A549 treated with DMSO at 1 μM for 4 hours (cell line): ENCODE measurements at places on chromosomes 5 and 9. TPM values are rescaled to one million over a fixed set of nuclear protein-coding genes. Genes with fewer than 3 reads are reported as not detected.

The SMIM33 gene
- total RNA-seq, result not detected in 5 replicates

The PCDHGA11 gene
- total RNA-seq, result not detected in 5 replicates

The GARIN3 gene
- total RNA-seq, result not detected in 5 replicates

The FBXW11 gene
- total RNA-seq, result 35.7 to 46.8 TPM (median 41.4 TPM) in 5 replicates

The PCDHGA2 gene
- total RNA-seq, result 0.66 to 0.87 TPM (median 0.76 TPM) in 5 replicates

The PCDHB11 gene
- total RNA-seq, result 0.07 to 0.12 TPM (median 0.11 TPM) in 3 of 5 replicates, not detected in the others

The ARID3C gene
- total RNA-seq, result 0.10 to 0.28 TPM (median 0.22 TPM) in 5 replicates

The DDX46 gene
- 57.2 to 74.3 TPM (median 71.3 TPM) in 5 replicates for total RNA-seq

The FOXD4L3 gene
- 0.08 to 0.18 TPM (median 0.08 TPM) in 3 of 5 replicates, not detected in the others for total RNA-seq

The BICD2 gene
- 28.4 to 35.4 TPM (median 33.7 TPM) in 5 replicates for total RNA-seq

The PTGS1 gene
- total RNA-seq, result 1.3 to 1.7 TPM (median 1.5 TPM) in 5 replicates

The CACNA1B gene
- 0.02 to 0.07 TPM (median 0.04 TPM) in 5 replicates for total RNA-seq

The WNK2 gene
- total RNA-seq, result 3.8 to 8.6 TPM (median 6.4 TPM) in 5 replicates

The HSD17B4 gene
- 49.4 to 63.3 TPM (median 61.6 TPM) in 5 replicates for total RNA-seq

The EIF4E1B gene
- total RNA-seq, result not detected in 5 replicates

The SAXO1 gene
- not detected in 5 replicates for total RNA-seq

The ELAVL2 gene
- total RNA-seq, result 0.05 TPM in 1 of 5 replicates, not detected in the others

The PCDHA4 gene
- 1.5 to 2.0 TPM (median 1.8 TPM) in 5 replicates for total RNA-seq

The GFI1B gene
- total RNA-seq, result 0.06 to 0.15 TPM (median 0.06 TPM) in 3 of 5 replicates, not detected in the others

The PCDHGA5 gene
- total RNA-seq, result 0.07 to 0.22 TPM (median 0.18 TPM) in 5 replicates

The CCDC192 gene
- not detected in 5 replicates for total RNA-seq

The PCSK5 gene
- 0.89 to 1.5 TPM (median 1.0 TPM) in 5 replicates for total RNA-seq

The CCNI2 gene
- total RNA-seq, result 0.06 to 0.56 TPM (median 0.15 TPM) in 4 of 5 replicates, not detected in the other

The SLCO6A1 gene
- not detected in 5 replicates for total RNA-seq

The TLR4 gene
- 0.08 to 0.13 TPM (median 0.09 TPM) in 5 replicates for total RNA-seq

The RETREG1 gene
- total RNA-seq, result 1.7 to 3.0 TPM (median 1.8 TPM) in 5 replicates

The CDK9 gene
- 44.7 to 54.0 TPM (median 46.4 TPM) in 5 replicates for total RNA-seq

The IL13 gene
- 0.06 to 0.11 TPM in 2 of 5 replicates, not detected in the others for total RNA-seq

The ARL14EPL gene
- total RNA-seq, result 0.09 to 0.54 TPM (median 0.29 TPM) in 4 of 5 replicates, not detected in the other

The PRUNE2 gene
- total RNA-seq, result 0.06 to 0.17 TPM in 2 of 5 replicates, not detected in the others

The IFNA13 gene
- not detected in 5 replicates for total RNA-seq

The TMC1 gene
- total RNA-seq, result 0.05 to 0.19 TPM in 2 of 5 replicates, not detected in the others

The FBN2 gene
- total RNA-seq, result 14.1 to 21.8 TPM (median 20.7 TPM) in 5 replicates

The SLC36A2 gene
- total RNA-seq, result not detected in 5 replicates

The PDE6A gene
- 0.11 to 0.18 TPM (median 0.14 TPM) in 5 replicates for total RNA-seq

The ALDH7A1 gene
- 67.1 to 77.3 TPM (median 75.3 TPM) in 5 replicates for total RNA-seq

The FGF10 gene
- total RNA-seq, result not detected in 5 replicates

The TMEM171 gene
- 4.8 to 6.9 TPM (median 5.8 TPM) in 5 replicates for total RNA-seq

The IL4 gene
- total RNA-seq, result not detected in 5 replicates

The OTP gene
- total RNA-seq, result 0.06 to 0.08 TPM (median 0.08 TPM) in 5 replicates
